ENCODE measurements at places on chromosomes 13 and 19.
A peak's percentile ranks its signal among the peaks of the same experiment; 100 is the strongest.

DNA sequence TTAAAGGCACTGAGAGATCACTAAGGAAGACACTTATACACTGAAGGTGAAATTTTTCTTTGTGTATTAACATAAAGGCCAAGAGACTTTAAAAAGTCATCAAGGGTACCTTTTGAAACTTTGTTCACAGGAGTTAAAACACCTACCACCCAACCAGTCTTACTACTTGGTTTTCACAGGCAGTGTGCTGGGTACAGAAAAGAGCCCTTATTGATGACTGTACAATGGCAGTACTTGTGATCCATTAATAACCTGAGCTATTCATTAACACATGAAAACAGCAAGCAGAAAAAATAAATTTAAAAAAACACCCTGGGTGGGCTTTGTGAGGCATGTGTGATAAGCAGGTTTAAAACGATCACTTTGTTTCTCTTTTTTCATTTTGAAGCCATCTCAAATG lies 148.9 kb downstream of the TBC1D4 start:
- DNase-seq, result no peak

DNA sequence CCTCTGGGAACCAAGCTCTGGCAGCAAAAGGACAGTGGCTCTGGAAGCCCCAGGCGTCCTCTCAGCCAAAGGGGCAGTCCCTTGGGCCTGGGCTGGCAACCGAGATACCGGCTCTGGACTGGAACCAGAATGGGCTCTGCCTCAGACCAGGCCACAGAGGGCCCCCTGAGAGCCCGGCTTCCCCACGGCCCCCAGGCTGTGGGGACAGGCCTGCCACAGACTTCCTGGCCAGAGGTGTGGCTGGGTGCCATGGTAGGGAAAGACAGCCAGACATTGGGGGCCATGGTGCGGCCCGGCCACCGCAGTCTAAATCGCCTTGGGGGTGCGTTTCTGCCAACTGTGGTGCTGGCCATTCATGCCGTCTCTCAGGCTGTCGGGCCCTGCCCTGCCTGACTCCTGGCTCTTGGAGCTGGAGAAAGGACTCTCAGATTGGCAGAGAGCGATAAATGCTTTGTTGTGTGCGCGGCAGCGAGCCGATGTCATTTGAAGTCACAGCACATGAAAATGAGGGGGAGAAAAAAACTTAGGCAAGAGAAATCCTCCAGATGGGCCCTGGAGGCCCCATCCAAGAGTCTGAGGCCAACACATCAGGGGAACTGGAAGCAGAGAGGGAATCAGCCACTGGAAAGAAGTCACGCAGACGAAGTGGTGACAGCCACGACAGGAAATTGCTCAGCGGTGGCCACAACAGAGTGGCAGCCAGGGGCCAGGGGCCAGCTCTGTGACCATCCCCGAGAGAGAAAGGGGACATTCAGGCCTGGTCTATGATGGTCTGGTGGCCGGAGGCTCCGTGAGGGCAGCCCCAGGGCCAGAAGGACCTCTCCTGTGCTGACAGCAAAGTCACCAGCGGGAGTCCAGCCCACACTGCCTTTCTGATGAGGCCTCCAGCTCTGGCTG lies 26.5 kb downstream of the SH3GL1 start:
- no peak for DNase-seq

- DNase-seq, result no peak
Measured at GRCh38 chr13:109371066-109371465, 415.3 kb downstream of the IRS2 start.

DNA sequence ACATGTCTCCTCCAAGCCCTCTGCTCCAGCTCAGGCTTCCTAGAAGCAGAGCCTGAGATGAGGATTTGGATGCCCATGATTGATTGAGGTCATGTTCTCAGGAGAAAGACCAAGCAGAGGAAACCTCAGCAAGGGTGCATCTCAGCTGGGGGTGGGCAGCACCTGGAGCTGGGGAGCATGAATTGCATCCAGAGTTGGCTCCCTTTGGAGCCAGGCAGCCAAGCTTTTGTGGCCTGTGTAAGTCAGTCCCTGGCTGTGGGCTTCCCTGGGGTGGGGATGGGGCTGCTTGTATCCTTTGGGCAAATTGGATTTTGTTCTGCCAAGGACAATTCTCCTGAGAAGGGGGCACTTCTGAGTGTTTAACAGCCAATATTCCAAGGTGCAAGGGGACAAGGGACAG lies 91.5 kb upstream of the WASF3 start:
- no peak for DNase-seq

GRCh38 chr19:21921691-21922180 lies 85.8 kb upstream of the ZNF43 start:
- DNase-seq, result no peak

DNA sequence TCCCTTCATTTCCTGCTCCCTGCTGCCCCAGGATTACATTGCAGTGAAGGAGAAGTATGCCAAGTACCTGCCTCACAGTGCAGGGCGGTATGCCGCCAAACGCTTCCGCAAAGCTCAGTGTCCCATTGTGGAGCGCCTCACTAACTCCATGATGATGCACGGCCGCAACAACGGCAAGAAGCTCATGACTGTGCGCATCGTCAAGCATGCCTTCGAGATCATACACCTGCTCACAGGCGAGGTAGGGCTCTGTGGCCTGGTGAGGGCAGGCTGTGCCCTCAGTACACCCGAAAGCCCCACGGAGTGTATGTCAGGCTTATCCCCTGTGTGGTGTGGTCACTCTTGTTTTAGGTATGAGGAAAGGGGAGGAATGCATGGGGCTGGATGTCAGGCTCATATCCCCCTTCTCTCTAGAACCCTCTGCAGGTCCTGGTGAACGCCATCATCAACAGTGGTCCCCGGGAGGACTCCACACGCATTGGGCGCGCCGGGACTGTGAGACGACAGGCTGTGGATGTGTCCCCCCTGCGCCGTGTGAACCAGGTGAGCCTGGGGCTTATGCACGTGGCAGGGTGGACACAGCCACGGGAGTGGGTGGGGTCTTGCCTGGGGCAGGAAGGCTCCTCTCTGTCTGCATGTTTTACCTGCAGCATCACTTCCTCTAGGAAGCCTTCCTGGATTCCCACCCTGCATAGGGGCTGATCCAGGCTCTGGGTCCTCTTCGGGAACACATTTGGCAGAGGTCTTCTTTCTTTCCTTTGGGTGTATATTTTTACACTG lies 2.3 kb upstream of the RNF225 start:
- DNase-seq, result no peak

GRCh38 chr13:98563071-98563470 lies 13.8 kb downstream of the STK24 start:
- DNase-seq, result no peak

- no peak for DNase-seq
Measured at GRCh38 chr13:41746259-41746658, 214.7 kb downstream of the VWA8 start.

DNA sequence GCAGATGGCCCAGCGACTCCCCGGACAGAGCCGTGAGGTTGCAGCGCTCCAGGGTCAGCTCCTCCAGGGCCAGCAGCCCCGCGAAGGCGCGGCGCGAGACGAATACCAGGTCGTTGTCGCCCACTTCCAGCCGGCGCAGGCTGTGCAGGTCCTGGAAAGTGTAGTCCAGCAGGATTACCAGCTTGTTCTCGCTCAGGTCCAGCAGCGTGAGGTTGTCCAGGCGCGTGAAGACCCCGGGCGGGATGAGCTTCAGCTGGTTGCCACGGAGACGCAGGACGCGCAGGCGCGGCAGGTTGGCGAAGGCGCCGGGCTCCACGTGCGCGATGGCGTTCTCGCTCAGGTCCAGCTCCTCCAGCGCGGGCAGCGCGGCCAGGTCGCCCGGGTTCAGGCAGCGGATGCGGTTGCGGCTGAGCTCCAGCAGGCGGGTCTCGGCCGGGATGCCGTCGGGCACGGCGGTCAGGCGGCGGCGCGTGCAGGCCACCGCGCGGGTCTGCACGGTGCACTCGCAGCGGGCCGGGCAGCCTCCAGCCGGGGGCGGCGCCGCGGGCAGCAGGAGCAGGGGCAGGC lies 9.3 kb upstream of the PEAK3 start:
- no peak for DNase-seq

- no peak for DNase-seq
Measured at GRCh38 chr13:22108283-22108942, 437.5 kb downstream of the FGF9 start.

DNA sequence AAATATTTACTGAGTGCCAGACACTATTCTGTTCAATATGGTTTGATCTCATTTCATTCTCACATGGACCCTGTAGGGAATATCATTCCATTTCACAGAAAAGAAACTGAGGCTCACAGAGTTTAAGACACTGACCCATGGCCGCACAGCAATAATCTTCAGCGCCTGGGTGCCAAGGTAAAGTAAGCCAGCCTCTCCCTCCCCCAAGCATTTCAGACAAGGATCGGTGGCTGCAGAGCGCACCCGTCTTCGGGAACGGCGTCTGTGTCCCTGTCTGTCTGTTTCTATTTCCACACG lies 4.3 kb upstream of the PDE4A start:
- no peak for DNase-seq

- no peak for DNase-seq
Measured at GRCh38 chr13:87666831-87667230, 4.3 kb upstream of the SLITRK5 start.

DNA sequence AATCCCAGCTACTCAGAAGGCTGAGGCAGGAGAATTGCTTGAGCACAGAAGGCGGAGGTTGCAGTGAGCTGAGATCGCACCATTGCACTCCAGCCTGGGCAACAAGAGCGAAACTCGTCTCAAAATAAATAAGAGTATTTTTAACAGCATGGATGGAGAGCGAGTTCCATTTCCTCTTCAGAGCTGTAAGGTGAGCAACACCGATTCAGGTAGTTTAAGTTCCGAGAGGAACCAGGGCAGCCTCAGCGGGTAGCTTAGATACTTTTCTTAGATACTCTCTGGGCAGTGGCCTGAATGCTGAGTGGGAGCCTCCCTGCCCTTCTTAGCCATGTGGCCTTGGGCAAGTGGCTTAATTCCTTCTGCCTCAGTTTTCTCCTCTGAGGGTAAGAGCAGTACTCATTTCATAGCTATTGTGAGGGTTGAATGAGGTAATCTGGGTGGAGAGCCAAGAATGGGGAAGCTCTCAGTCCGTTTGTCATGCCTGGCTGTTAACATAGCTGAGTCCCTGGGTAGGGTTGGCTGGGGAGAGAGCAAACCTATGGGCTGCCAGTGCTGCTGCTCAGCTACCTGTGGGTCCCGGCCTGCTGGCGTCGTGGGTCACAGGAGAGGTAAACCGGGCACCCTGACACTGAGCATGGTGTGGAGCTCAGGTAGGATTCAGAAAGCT lies 4.1 kb downstream of the ATP11A start:
- no peak for DNase-seq

- DNase-seq, result peak; percentile 67
Measured at GRCh38 chr13:23750383-23751121, 138.6 kb downstream of the MIPEP start.

DNA sequence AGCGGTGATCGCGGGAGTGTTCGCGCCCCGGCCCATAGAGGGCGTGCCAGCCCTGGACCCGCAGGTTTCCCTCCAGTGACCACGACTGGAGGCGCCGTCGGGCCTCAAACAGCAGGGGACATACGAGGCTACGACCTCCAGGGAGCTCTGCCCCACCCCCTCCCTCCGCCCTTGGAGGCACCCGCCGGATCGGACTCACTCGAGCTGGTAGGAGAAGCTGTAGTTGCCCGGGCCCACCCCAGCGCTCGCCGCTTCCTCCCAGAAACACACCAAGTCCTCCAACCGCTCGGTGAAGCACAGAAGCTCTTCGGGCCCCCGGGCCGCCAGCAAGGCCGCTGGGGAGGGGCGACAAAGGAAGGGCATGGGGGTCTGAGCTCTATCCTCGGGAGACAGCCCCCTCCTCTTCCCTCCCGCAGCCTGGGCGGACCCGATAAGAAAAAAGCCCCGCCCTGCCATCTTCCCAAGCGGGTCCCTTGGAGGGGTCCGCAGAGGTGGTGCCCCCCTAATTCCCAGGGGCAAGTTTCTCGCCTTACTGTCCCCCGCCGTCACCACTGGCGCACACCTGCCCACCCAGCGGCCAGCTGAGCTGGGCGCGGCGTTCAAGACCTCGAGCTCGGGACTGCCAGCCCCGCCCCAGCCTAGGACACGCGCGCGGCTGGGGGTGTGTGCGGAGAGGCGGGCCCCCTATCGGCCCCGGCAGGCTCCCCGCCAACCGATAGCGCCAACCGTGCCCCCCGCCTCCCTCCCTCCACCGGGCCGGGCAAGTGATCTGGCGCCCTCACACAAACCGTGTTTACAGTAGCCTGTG lies 1.0 kb downstream of the EPOR start:
- DNase-seq, result no peak

DNA sequence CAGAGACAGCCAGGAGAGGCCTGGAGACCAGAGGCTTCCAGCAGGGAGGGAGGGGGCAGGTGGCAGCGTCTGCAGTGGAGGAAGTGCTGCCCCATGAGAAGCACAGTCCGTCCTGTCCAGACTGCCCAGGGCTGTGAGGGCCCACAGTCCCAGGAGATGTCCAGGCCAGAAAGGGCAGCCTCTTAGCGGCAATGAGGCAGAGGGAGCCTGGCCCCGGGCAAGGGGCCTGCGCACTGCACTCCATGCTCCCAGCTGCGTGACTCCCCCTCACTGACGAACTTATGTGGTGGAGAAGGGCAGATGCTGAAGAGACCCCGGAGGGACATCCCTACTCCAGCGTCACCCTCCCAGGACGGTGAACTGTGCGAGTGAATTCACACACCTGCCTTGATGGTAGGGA lies 115.3 kb downstream of the SOX1 start:
- no peak for DNase-seq

- no peak for DNase-seq
Measured at GRCh38 chr19:12969292-12969988, at the start of gene DAND5. Gene DAND5, plus strand, starts transcription at chr19:12969576. Its CDS starts 85 bp downstream, at chr19:12969661.

- DNase-seq, result no peak
Measured at GRCh38 chr19:36246006-36246481, 31.1 kb downstream of the ZNF146 start.

- no peak for DNase-seq
Measured at GRCh38 chr19:16445238-16446107, 26.3 kb downstream of the EPS15L1 start.

Data from Panc1 (cell line).